ENCODE measurements at places on chromosomes 4 and X. TPM values are rescaled to one million over a fixed set of nuclear protein-coding genes. Genes with fewer than 3 reads are reported as not detected.

RBM46 gene
- total RNA-seq = not detected

USP38 gene
- 24.7 TPM for total RNA-seq

BEX2 gene
- 5.0 TPM for total RNA-seq

CYLC1 gene
- total RNA-seq = not detected

POU3F4 gene
- not detected for total RNA-seq

ARAP2 gene
- total RNA-seq = 35.8 TPM

PHEX gene
- 0.07 TPM for total RNA-seq

DRP2 gene
- 1.0 TPM for total RNA-seq

CFAP99 gene
- total RNA-seq = not detected

AADAT gene
- not detected for total RNA-seq

MAGED1 gene
- 35.0 TPM for total RNA-seq

- DNase-seq = no peak
Observed at GRCh38 chrX:74284391-74284952, 19.5 kb upstream of the ZCCHC13 start.

DNA sequence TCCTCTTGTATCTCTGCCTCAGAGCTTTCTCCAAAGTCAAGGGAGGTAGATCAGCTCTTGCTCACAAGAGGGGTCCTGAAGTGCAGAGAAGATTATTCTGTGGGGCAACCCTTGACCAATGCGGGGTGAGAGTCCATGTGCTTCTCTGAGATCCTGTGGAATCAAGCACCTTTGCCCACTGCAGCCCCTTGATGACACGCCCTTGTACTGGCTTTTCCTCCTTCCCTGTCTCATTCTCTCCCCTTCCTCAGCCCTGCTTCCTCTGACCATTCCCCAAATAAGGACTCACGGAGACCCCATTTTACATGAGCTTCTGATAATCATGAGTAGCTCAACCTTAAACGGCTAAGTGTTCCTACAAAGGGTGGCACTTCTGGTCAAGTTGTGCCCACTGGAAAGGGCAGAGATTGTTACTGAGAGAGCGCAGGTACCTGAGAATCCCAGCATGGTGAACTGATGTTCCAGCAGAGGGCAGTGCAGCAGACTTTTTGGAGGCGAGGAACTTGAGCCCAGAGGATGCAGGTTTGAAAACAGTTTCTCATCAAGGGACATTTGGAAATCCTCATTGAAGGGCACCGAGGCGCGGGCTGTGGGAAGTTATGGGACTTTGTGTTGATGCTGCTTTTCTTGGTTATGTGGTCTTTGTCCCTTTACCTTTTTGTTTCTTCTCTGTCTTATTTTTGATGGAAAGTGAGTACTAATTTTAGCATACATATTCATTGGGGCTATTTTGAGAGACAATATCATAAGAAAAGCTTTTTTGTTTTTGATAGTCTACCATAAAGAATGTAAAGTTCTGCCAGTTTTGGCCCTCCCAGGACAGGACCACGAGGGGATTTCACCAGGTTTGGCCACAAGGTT is 201.3 kb downstream of the RBM46 start:
- peak; percentile 45 for DNase-seq

DNA sequence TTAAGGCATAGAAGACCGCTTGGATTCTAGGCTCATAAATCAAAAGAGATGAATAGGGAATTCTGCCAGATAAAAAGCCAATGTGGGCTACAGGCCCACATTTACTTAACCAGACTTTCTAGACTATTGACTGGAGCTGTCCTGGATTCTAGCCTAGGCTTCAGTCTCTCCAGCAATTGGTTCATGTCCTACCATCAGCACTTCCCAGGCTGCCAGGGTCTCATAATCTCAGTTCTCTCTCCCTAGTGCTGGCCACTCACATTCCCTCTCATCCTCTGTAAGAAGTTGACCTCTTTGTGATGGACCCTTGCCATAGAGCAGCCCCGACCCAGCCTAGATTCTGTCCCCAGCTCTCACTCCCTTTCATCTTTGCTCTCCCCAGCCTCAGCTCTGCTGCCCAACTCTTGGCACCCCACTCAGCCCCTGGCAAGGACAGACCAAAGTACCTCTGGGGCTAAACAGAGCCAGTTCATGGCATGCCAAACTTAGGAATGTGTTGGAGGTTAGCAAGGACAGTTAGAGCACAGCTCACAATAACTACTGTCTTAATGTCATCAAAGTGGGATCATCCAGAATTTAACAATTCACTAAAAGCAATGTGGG is 396.2 kb downstream of the INPP4B start:
- no peak for DNase-seq

DNA sequence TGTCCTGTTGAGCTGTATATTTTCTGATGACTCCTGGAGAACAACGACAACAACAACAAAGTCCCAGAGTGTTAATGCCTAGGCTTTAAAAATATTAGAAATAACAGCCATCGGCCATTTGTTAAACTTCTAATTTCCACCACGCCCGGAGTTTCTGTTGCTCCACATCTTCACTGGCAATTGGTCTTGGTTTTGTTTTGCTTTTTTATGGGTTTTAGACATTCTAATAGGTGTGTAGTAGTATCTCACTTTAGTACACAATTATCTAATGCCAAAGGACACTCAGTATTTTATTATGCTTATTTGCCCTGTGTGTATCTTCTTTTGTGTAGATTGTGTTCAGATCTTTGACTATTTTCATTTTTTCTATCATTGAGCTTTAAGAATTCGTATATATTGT is 5.0 kb downstream of the MAGEA12 start:
- no peak for DNase-seq

DNA sequence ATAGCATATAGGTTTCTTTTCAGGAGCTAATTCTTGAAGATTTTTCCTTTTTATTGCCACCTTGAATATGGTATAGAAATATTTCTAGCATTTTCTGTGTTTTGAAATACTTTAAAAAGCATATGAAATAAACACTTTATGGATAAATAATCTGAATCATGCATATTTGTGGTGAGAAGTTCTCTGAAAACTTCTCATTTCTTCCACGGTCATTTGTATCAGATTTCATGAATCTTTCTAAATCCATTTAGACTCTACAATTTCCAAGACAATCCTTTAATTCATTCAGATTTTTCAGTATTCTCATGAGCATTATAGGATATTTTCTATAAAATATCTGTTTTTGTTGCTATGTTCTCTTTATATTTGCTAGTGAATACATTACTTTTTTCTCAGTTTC is 16.2 kb upstream of the CA5B start:
- no peak for DNase-seq

DNA sequence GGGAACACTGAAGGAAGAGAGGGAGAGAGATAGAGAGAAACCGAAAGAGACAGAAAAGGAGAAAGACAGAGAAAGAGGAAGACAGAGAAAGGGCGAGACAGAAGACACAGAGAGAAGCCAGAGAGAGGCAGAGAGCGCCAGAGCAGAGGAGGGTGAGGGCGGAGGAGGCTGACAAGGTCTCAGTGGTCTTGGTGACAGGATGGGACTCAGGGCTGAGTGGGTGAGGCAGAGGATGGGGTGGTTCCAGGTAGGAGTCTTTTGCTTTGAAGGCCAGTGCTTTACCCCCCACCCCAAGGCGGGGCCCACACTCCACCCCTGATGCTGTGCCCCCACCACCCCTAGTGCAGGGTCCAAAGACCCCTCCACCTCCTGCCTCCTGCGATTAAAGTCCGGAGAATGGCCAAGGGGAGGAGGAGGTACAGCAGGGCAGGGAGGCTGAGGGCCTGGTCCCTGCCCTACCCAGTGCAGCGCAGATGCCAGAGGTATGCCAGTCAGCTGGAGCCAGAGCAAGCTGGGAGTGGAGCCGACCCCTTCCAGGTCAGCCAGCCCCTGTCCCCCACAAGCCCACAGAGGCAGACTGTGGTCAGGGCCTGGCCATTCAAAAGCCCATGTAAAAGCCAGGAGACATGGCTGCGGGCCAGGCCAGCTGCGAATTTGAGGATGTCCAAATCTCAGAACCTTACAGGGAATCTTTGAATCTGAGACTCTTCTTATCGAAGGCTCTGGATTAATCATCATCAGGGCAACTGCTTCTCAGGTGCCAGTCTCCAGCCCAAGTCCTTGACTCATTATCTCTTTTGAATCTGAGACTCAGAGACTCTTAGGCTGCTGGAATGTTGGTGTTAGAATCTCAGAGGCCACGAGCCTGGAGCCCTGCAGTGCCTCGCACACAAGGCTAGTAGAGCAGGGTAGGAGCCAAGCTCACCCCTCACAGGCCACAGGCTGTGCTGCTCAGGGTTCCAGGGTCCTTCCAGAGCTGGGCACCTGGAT is 758 bp downstream of the IQSEC2 start:
- DNase-seq = no peak

DNA sequence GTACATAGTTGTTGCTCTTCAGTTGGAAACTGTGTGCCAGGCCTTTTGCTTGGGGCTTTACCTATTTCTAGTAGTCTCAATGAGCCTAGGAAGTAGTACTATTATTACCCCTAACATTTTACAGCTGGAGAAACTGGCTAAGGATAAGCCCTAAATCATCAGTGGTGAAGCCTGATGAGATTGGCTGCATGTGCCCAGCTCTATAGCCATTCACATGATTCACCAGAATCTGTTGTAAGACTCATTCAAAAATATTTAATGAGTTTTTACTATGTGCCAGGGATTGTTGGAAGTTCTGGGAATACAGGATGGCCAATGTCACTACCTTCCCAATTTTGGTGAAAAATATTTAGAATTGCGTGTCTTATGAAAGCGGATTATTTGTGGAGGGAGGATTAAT is 2.8 kb downstream of the KIT start:
- no peak for DNase-seq

GRCh38 chr4:74014332-74014731 is 15.9 kb upstream of the CXCL5 start:
- no peak for DNase-seq

GRCh38 chrX:18543738-18544137 is 118.3 kb downstream of the CDKL5 start:
- no peak for DNase-seq

DNA sequence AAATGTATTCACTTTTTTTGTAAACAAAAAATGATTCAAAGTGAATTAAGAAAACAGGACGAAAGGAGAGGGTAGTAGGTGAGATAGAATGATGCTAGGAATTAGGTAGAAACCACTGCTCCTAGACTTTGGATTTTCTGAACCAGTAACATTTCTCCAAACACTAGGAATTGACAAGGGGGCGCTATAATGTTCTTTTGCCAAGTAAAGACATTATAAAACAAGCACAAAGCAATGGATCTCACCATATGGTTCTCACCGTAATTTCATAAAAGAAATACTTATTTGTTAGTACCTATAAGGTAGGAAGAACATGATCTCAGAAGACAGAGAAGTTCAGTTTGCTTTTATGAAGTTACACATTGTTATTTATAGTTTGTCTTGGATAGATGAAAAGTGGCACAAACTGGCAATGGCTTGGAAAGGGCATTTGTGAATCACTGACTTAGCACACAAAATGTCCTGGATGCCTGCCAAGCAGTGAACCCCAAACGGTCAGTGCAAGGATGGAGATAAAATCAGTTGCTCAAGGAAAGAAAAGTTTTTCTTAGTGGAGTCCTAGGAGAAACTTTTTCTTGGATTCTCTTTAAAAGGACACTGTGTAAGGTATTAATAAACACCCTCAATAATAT is 8.1 kb upstream of the TBC1D1 start:
- DNase-seq = no peak

DNA sequence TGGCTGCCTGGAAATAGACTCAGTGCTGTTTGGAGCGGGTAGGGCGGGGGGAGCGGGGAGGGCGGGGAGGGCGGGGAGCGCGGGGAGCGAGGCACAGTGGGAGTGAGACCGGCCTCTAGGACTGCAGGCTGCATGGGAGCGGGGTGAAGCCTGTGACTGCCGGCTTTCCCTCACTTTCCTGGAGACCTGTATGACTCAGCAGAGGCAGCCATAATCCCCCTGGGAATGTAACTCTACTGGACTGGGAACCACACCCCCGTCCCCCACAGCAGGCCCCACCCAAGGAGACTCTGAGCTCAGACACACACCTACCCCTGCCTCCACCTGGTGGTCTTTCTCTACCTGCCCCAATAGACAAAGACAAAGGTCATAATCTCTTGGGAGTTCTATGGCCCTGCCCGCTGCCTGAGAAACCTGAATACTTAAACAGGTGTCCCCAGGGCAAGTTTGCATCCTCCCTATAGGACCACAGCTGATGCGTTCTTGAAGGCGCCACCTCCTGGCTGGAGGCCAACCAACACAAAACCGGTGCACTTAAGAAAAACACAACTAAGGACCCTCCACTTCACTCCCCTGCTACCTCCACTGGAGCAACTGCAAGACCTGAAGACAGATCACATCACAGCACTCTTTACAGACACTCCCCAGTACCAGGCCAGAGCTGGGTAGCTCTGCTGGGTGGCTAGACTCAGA is 18.0 kb downstream of the HDAC8 start:
- no peak for DNase-seq

GRCh38 chr4:137676357-137676998 is 144.2 kb upstream of the PCDH18 start:
- DNase-seq = no peak

GRCh38 chr4:185811509-185812364 is at the start of gene SORBS2:
SORBS2 (minus strand) TSS chr4:185812194; CDS start chr4:185690571, 121,623 bp downstream.
- no peak for DNase-seq

- DNase-seq = no peak
Observed at GRCh38 chr4:76498550-76498949, 63.5 kb downstream of the SHROOM3 start.

GRCh38 chr4:180993244-180993836 is 1249.9 kb upstream of the TENM3 start:
- no peak for DNase-seq

DNA sequence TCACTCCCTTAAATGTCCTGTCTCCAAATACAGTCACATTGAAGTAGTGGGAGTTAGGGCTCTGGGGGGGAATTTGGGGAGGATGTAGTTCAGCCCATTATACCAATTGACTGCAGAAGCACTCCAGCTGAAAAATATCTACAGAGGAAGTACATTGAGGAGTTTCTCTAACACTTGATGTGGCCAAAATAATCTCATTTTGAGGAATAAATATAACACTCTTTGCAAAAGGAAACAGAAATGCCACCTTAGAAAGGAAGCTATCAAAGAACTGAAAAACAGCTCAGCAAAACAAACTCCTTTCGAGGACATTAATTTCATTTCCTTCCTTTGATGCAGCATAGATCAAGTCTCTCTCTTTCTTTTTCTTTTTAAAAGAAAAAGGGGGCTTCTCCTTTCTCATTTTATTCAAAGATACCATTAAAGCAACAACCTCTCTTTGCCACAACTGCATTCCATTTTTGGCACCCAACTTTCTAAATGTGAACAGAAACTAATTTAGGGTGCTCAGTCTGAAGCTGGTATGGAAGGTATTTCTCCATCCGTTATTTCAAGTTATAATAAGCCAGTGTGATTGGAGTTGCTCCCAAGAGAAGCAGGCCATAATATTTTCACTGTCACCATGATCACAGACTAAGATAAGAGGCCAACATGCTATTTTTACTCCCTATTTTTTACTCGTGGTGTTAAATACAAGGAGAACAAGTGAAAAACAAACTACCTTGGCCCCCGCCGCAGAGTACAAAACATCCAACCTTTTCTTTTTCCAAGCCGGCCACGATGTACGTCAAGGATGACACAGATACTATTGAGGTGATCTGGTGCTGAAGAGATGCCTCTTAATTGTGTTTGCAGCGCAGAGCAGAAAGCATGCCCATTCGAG is 230.4 kb upstream of the GATB start:
- DNase-seq = no peak

- DNase-seq = no peak
Observed at GRCh38 chr4:78213218-78213617, 156.1 kb downstream of the FRAS1 start.

- DNase-seq = no peak
Observed at GRCh38 chrX:16797358-16797757, 11.1 kb downstream of the TXLNG start.

Measured in activated CD4-positive, alpha-beta T cell treated with anti-CD3 and anti-CD28 coated beads, Interleukin-2, amount 10 ng/mL, durations not matched to agents 7 days and 5 days (primary cell).